ENCODE measurements at places on chromosomes 2 and 18.

DNA sequence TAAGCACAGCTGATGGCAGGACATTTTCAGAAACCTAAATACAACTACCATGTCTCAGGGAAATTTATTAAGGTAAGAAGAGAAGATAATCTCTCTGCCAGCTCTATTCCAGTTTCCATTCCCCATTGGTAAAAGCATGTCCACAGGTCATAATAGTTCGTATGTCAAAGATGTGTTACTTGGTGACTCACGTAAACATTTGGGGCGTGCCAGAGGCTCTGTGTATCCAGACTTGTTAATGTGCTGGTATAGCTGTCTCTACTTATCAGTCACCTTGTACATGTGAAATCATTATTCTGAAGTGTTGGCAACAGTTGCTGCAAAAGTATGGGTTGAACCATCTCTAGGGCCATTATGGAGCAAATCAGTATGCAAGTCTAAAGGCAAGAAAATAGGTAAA lies 1345.1 kb downstream of the SUCLG1 start:
- DNase-seq, result no peak

DNA sequence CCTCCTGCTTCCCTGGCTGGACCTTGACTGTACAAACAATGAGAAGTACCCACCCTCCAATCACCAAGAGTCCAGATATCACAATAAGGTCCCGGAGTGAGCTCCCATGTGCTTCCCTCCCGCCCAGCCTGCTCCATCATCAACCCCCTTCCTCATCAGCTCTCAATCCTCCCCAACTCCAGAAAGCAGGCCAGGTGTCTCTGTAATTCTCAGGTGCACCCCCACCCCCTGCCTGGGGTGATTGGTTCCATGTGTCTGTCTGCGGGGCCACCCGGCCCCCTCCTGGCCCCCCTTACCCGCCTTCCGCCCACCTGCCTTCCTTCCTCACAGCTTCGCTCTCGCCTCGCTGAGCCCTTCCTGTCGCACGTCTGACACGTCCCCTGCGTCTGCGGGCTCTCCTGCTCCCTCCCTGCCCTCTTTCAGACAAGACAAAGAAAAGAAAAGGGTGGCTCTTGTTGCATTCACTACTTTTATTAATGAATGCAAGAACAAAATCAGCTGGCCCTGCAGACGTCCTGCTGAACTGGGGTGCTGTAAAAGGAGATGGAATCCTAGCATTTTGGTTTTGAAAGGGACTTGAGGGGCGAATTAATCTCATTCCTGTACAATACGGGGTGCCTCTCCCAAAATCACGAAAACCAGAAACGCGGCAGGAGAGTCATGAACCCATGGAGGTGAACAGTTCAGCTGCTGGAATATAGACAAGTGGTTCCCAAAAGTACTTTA lies 26.5 kb upstream of the IGFBP2 start:
- DNase-seq, result peak; percentile 57

- no peak for DNase-seq
Observed at GRCh38 chr2:190854726-190855125, 25.9 kb upstream of the GLS start.

DNA sequence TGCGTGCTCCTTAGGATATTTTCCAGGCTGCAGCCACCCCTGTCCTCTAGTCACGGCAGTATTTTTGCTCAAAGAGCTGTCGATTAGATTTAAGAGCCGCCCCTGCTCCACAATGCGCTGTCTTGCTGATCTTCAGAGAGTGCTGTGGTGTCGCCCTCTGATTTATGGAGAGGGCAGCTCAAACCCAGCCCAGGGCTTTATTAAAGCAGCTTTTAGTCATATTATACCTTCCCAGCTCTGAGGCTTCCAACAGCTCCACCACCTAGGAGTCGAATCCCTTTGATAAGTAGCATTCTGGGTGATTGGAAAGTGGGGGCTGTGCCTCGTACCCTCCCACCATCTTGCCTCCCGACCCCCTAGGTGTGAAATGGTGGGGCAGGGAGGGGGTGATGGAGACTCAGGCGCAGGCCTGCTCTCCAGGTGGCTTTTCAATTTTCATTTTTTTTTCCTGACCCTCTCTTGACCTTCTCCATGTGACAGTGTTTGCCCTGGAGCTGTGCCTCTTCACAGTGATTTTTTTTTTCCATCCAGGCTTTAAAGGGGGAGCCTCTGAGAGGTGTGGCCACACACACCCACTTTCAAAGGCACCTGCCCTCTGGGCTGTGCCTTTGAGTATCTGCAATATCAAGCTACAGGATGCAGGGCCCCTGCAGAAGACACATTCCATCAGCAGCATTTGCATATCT lies 53.1 kb upstream of the NRP2 start:
- no peak for DNase-seq

GRCh38 chr18:41687138-41687537 lies 267.9 kb upstream of the PIK3C3 start:
- no peak for DNase-seq

- no peak for DNase-seq
Observed at GRCh38 chr2:156563994-156564753, 128.0 kb downstream of the GPD2 start.

- no peak for DNase-seq
Observed at GRCh38 chr2:42856891-42857632, 64.7 kb upstream of the HAAO start.

DNA sequence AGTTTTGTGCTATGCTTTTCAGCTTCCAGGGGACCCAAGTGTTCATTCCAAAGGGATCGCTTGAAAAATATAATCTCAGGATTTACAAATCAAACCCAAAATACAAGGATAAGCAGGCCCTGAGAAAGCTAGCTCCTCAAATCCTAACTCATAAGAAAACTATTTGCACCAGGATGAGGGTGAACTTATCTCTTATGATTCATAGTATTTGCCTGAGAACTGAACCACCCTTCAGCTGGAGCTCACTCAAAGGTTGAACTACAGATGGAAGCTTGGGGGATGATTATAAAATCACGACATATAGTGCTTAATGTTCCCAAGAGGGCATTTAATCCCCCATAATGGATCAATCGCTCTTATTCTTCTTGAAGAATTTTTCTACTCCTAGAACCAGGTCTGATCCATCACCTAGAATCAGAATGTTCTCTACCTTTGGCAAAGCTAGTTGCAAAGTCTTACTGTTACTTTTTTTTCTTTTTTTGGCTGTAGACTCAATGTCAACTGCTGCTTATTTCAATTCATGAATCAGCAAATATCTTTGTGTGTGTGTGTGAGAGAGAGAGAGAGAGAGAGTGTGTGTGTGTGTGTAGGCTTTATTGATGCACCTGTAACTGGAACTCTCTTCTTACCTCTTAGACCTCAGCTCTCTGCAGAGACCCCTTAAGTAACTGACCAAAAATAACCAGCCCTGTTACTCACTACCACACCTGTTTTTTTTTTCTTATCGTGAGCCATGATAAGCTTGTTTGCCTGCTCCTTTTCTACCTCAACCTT lies 44.8 kb downstream of the ARL4C start:
- peak; percentile 94 for DNase-seq

DNA sequence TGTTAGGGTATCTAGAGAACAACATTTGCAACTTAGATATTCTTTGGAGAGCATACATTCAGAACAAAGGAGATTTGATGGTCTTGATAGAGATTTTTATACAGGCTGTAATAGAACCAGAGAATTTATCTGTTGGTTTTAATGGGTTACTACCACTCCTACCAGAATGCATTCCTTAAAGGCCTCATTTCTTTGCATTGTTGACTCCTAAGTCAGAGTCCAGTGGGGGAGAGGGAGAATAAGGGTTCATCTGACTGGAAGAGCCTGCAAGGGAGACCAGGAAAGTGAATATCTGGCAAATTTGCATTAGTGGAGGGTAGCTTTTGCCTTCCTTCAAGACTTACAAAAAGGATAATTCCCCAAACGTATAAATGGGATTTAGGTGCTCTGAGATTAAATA lies 29.7 kb downstream of the AGPS start:
- DNase-seq, result peak; percentile 30

DNA sequence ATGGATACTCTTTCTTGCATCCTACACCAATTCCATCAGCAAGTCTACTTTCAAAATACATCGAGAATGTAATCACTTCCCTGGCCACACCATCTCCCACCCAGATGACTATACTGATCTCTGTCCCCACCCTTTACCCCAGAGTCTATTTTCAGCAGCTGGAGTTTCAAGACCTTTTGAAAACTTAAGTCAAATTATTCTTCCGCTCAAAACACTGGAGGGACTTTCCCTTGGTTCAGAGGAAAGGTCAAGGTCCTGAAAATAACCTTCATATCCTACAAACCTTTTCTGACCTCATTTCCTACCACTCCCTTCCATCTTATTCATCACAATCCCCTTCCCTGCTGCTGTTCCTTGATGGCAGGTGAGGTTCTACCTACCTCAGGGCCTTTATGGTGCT lies 58.8 kb upstream of the LYPD6 start:
- DNase-seq, result no peak

GRCh38 chr2:100673115-100673514 lies 110.3 kb downstream of the PDCL3 start:
- no peak for DNase-seq

DNA sequence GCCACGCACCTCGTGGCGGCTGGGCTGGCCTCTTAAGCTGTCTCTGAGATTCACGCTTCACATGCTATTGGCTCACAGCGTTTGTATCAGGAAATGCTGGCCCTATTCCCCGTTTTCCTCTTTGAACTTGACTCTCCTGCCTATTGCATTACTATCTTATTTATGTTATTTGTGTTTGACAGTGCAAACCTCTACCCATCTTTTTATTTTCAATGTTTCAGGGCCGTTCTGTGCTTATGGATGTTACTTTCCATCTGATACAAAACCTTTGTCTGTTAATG lies 149.9 kb upstream of the TWIST2 start:
- no peak for DNase-seq

- peak; percentile 90 for DNase-seq
Observed at GRCh38 chr2:238895891-238896600, 48.2 kb downstream of the TWIST2 start.

DNA sequence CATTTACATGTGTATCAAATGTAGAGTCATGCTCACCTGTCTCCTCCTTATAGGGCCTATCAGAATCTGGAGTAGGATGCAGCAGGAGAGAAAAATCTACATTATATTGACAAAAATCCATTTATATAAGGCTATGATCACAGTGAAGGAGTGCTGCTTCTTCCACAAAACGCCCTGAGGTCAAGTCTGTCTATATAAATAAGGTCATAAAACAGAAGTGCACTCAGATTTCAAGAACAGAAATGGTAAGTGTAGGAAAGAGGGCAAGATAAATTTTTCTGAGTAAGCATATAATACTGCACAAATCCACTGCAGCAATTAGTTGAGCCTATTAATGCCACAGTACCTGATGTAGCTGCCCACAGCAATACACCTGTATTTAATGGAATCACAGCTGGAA lies 51.8 kb downstream of the COL5A2 start:
- no peak for DNase-seq

DNA sequence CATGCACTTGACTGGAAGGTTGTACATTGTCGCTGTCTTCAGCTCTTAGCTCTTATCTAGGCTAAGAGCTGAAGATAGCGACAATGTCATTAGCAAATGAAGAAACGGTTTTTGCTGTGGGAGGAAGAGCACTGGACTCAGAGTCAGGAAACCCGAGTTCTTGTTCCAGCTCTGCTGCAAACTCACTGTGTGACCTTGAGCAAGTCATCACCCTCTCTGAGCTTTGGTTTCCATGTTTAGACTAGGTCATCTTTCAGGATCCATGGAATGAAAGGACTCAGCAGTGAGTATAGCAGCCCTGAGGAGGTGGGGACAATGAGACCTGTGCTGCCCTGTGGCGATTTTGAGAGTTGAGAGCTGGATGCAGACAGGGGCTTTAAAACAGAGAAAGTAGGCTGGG lies 85.3 kb downstream of the ASAP2 start:
- no peak for DNase-seq

GRCh38 chr2:21812766-21813165 lies 689.0 kb downstream of the TDRD15 start:
- no peak for DNase-seq

GRCh38 chr2:68403199-68403644 lies 38.1 kb downstream of the PLEK start:
- DNase-seq, result no peak

DNA sequence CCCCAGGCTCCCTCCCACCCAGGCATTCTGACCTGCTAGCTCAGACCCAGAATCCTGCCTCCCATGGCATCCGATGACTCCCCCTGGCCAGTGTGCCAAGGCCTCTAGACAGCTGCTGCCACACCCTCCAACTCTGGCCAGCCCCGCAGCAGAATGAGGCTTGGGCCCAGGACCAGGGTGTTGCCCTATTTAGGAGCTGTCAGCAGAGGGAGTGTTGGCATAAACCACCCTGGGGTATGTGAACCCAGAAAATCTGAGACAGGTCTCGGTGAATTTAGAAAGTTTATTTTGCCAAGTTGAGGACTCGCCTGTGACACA lies 134.3 kb downstream of the KLHL29 start:
- DNase-seq, result no peak

DNA sequence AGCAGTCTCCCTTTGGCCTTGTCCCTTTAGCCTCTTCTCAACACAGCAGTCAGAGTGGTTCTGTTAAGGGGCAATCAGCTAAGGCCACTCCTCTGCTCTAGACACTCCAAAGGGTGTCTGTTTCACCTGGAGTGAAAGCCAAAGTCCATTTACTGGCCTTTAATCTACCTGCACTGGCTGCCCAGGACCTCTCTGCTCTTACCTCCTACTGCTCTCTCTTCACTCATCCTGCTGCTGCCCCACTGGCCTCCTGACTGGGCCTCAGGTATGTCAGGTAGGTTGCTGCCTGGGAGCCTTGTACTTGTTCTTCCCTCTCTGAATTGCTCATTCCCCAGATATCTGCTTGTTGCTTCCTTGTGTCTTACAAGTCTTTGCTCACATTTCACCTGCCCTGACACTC lies 68.2 kb downstream of the PIKFYVE start:
- DNase-seq, result no peak

GRCh38 chr2:240997141-240997855 lies 1.1 kb upstream of the SNED1 start:
- no peak for DNase-seq

DNA sequence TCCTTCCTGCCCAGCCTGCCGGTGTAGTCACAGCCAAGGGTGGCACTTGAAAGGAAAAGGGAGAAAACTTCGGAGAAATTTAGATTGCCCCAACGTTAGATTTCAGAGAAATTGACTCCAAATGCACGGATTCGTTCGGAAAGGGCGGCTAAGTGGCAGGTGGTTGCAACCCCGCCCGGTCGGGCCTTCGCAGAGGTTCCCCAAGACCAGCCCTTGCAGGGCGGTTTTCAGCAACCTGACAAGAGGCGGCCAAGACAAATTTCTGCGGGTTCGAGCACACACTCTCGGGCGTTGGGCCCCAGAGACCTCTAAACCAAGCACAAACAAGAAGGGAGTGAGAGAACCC lies 4.8 kb downstream of the ONECUT2 start:
- no peak for DNase-seq

- no peak for DNase-seq
Observed at GRCh38 chr2:5537180-5537688, 154.9 kb upstream of the SOX11 start.

DNA sequence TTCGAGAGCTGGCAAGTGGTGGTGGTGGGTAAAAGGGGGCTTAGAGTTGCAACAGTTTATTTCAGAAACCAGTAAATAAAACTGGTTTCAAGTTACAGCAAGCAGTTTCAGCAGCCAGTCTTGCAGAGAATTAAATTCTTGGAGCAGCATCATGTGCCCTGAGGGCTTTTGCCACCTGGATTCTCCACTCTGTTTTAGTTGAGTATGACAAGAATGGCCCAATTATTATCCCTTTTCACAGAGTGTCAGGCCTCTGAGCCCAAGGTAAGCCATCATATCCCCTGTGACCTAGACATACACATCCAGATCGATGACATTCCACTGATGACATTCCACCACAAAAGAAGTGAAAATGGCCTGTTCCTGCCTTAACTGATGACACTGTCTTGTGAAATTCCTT lies 72.8 kb upstream of the FANCL start:
- DNase-seq, result no peak

GRCh38 chr2:7618031-7618430 lies 700.8 kb downstream of the RNF144A start:
- no peak for DNase-seq
